ENCODE measurements at places on chromosomes 12 and 14.

DNA sequence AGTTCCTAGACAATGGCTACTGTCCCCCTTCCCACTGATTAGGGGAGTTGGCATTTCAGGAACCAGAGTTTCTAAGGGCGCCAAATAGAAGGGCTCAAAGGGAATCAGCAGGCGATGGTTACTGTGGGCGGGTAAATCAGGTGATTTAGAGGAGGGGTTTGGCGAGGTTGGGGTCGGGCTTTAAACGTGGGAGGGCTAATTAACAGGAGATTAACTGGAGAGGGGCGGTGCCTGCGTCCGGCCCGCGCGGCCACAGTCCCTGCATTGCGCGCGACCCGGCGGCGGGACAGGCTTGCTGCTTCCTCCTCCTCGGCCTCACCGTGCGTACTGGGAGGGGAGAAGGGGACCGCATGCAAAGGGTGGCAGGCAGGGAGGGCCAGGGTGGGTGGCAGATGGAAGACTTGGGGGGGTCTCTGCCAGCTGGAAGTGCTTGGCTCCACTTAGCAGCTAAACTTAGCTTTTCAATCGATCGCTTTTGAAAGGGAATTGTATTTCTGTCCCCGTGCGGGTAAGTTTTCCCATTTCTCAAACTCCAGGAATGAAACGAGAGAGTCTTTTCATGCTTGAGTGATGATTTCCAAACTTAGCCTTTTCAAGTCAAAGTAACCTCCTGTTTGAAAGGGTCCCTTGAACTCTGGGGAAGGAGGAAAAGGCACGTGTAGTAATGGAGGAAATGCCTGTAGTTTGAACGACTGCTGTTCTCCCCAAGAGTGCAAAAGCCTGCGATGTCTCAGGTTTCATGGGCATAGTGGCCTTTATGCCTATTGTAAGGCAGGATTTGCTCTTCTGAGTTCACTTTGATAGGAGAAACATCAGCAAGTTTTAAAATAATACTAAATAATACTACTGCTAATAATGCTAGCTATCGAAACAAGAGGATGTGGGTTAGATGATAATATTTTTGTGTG is at the start of gene MGST1:
Gene MGST1, plus strand, starts transcription at position 255 of the 908 bp plus-strand sequence. CDS start 6,608 bp downstream, outside the sequence.
- peak; percentile 30 for DNase-seq

DNA sequence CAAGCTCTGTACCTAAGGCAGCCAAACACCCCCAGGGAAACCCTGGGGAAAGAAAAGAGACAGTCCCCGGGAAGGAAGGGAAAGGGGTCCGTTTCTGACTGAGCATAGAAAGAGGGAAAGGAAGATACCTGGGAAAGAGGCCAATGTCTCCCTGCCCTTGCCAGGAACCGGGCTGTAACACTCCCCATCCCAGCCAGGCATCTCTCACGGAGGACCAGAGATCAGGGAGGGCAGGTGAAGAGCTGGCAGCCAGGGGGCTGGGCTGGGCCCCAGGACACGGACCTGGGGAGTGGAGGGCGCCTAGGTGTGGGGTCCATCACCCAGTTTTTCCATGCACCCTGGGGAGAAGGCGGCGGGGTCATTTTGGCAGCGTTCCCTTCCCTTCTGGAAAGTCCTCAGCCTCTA is 18.9 kb upstream of the PLEKHH1 start:
- no peak for DNase-seq

- peak; percentile 43 for DNase-seq
Observed at GRCh38 chr12:1117970-1118563, 127.0 kb downstream of the ERC1 start.

DNA sequence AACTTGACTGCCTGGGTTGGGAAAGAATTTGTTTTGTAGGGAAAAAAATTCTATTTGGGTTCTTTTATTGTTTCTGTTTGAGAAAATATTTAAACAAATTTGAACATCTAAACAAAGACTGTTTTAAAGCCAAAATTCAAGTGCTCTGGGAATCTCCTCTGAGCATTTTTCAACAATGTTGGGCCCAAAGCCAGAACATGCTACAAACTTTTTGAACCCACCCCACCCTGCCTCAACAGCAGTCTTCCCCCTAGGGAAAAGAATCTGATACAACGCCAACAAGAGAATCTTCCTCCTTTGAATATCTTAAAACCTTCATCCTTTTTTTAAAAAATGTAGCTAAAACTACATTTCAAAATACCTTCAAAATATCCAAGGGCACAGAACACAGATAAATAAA is 20.4 kb upstream of the NID2 start:
- DNase-seq, result no peak

GRCh38 chr14:92988786-92989755 is 66.1 kb downstream of the CHGA start:
- DNase-seq, result no peak

DNA sequence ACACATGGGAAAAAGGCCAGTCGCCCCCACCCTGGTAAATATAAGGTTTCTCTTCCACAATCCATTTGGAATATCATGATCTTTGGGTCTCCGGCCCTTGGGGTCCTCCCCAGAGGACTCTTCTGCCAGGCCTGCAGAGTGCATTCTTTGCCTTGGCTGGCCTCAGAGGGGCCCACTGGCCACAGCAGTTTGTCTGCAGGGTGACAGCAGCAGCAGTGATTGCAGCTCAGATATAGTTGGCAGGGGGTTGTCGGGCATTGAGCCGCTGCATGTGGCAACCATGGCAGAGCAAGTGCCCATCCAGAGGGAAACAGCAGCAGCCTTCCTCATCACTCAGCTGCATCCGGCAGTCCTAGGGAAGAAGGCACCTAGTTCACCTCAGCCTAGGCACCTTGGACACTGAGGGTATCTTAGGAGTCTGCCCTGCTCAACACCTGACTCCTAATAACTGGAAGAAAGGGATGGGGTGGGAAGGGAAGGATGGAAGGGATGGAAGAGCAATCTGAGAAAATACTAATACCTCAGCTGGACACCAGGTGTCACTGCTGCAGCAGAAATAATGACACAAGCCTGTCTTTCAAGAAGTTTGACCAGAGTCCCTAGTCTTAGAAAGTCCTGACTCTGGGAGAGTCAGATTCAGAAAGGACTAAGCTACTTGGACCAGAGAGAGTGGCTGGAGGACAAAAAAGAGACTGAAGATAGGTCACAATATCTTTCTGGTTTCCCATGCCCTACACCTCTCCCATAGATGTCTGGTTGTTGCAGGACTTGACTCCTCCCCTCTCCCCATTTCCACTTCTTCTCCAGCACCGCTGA is 8.9 kb downstream of the AJUBA start:
- no peak for DNase-seq

DNA sequence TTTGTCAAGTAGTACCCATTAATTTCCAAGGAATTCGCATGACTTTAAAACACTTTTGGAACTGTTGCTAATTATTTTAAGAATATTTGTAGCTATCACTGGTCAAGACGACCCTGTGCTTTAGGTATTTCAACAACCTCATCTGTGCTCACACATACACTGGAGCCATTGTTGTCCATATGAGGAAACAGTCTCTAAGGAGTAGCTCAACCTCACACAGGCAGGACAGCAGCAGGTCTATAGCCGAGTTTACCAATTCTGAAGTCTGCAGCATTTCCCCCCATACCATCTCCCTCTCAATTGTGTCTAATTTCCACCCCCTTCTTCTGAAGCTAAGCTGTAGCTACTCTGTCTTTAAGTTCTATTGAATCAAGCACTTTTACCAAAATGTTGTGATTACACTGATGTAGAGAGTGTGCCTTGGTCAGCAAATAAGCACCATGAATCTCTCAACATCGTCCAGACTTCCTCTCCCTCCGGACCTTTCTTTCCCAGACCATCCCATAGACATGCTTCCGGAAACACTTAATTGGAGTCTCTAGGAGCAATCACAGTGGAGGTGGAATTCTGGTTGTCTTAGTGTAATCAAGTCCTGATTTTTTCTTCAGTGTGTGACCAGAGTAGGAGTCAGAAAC is 48.5 kb upstream of the NUAK1 start:
- DNase-seq, result no peak

GRCh38 chr12:80632835-80633234 is 74.6 kb upstream of the MYF6 start:
- DNase-seq, result no peak

GRCh38 chr12:97924122-97924521 is 461.5 kb downstream of the RMST start:
- no peak for DNase-seq

- DNase-seq, result no peak
Observed at GRCh38 chr12:121874071-121874470, 14.5 kb upstream of the PSMD9 start.

DNA sequence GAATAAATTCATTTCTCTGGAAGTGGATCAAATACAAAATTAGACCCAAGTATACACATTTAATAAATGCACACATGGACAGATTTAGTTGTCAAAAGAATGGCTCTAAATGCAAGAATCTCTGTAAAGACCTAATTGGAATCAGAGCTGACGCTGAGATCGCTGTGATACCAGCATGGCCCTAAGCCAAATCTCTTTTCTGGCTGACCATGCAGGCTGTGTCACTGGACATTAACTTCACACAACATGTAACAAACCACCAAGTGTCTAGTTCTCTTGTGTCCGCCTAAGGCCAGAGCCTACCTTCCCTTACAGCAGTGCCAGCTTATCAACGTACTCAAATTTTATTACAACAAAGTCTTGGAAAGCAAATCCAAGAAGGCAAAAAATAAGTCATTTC is 127.5 kb downstream of the MED13L start:
- DNase-seq, result no peak

- DNase-seq, result no peak
Observed at GRCh38 chr14:69091006-69091405, 61.9 kb downstream of the DCAF5 start.

- no peak for DNase-seq
Observed at GRCh38 chr12:79531518-79531917, 159.2 kb downstream of the PAWR start.

- DNase-seq, result no peak
Observed at GRCh38 chr12:124321556-124322270, 26.8 kb downstream of the RFLNA start.

GRCh38 chr14:97137705-97138104 is 340.5 kb downstream of the VRK1 start:
- DNase-seq, result no peak

DNA sequence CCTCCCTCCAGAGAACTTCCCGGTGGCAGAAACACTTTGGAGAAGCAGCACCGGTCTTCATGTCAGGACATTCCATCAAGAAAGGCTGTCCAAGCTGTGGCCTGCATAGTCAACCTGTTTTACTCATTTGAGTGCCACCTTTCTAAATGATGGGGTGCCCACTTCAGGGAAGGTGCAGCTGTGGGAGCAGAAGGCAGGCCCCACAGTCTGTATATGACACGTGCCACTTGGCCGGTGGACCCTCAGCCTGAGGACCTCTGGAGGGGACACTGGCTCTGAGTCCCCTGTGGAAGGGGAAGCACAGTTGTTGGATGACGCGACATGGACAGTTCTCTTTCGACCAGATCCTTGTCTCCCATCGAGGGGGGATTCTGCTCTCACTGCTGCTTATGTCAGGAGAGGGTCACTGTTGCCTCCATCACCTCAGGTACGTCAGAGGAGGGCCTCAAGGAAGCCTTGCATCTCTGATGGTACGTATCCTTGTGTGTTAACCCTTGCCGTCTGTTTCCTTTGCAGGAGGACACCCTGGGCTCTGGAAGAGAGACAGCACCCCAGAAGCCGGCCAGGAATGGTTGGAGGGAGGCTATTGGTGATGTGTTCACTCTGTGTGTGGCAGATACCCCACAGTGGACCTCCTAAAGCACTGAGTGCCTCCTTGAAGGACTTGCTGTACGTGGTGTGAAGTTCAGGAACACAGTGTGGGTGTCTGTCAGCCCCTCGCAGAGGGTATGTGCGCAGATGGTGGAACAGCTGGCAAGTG is 132.1 kb upstream of the RTL1 start:
- DNase-seq, result no peak

- DNase-seq, result no peak
Observed at GRCh38 chr14:57884175-57884574, 18.3 kb upstream of the SLC35F4 start.

GRCh38 chr12:16096273-16096849 is 181.1 kb downstream of the SLC15A5 start:
- DNase-seq, result no peak

DNA sequence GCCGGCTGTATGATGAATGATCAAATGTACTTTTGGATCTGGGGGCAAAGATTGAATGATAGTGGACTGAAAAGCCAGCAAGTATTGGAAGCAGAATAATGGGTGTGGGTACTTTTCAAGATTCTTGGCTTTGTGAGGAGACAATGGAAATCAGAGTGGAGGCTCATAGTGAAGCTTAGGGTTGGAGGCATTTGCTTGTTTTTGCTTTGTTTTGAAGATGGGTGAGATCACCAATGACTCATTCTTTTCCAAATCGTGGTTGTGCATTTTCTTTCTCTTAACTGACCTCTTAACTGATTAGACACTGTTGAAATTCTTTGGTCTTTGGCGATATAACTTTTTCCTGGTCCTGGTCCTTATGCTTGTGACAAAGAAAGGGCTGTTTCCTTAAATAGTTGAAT is 54.4 kb downstream of the PELI2 start:
- peak; percentile 49 for DNase-seq

GRCh38 chr12:55068416-55069010 is 48.7 kb downstream of the NEUROD4 start:
- DNase-seq, result peak; percentile 11

DNA sequence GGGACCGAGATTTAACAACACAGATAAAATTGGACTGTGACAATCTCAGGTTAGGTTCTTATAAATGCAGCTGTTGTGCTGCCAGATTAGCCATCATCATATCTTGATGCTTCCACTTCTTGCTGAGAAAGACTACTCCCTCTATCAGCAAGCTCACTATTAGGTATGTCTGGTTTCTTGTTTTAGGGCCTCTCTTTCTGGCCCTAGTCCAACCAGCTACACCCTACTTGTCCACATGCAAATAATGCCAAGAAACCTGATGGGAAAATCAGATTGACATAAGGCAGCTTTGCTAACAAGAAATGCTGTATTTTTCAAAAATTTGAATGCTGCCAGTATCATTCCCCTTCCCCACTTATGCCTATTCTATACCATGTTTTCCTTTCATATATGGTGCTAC is 296.0 kb downstream of the RMST start:
- no peak for DNase-seq

- no peak for DNase-seq
Observed at GRCh38 chr12:74846116-74846515, 308.5 kb downstream of the ATXN7L3B start.

GRCh38 chr12:20319366-20319765 is 49.0 kb upstream of the PDE3A start:
- DNase-seq, result no peak

GRCh38 chr12:102095677-102096263 is 24.1 kb downstream of the NUP37 start:
- no peak for DNase-seq

GRCh38 chr12:107327651-107328182 is 234.4 kb upstream of the CRY1 start:
- no peak for DNase-seq

DNA sequence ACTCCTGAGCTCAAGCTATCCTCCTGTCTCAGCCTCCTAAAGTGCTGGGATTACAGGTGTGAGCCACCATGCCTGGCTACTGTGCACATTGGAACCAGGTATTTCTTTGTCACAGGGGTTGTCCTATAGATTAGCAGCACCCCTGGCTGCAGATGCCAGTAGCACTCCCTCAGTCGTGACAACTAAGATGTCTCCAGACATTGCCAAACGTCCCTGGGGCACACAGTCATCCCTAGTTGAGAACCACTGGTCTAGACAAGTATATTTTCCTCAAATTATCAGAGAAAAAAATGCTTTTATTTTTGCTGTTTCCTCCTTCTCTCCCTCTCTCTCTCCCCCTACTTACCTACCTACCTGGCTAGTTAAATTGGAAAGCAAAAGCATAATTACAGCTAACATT is 17.9 kb upstream of the P2RX7 start:
- no peak for DNase-seq
